ENCODE measurements at places on chromosomes 4 and X.

DNA sequence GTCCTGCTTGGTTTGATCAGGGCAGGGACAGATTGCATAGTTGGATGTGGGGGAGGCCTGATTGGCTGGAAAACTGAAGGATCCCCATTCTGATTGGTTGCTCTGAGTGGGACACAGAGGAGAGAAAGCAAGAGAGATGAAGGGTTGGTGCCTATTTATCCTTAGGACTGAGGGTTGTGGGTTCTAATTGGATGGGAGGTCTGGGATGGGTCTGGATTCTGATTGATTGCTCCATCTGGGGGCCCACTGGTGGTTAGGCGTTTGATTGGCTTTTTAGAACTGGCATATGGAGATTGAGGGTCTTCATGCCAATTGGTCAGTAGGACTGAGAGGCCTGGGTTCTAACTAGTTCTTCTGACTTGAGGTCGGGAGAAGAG lies 644 bp upstream of the EBP start:
- peak overlapping the region; percentile 75 for H3K27ac ChIP-seq
- no peaks in the 10 kb centered on the region for H3K27me3 ChIP-seq
- H3K4me3 ChIP-seq, result peak overlapping the region; percentile 78

GRCh38 chr4:1249731-1250526 lies 999 bp upstream of the CTBP1 start:
- H3K27ac ChIP-seq, result peak overlapping the region; percentile 79
- DNase-seq, result peak; percentile 84
- peaks cover 38% of the 10 kb centered on the region for H3K4me1 ChIP-seq
- H3K36me3 ChIP-seq, result peaks cover 22% of the 10 kb centered on the region

GRCh38 chrX:139202742-139203420 lies 327.7 kb upstream of the F9 start:
- peaks cover 1% of the 10 kb centered on the region for H3K36me3 ChIP-seq
- peaks cover 9% of the 10 kb centered on the region for H3K4me1 ChIP-seq
- H3K4me3 ChIP-seq, result no peak overlapping the region
- no peak overlapping the region for H3K27ac ChIP-seq
- peak; percentile 83 for DNase-seq

GRCh38 chr4:10733481-10734062 lies 49.0 kb upstream of the CLNK start:
- H3K4me1 ChIP-seq, result no peaks in the 10 kb centered on the region
- H3K36me3 ChIP-seq, result no peaks in the 10 kb centered on the region
- no peak for DNase-seq
- H3K4me3 ChIP-seq, result no peak overlapping the region
- no peak overlapping the region for H3K27ac ChIP-seq

- H3K4me1 ChIP-seq, result peaks cover 58% of the 10 kb centered on the region
- DNase-seq, result peak; percentile 61
- H3K27me3 ChIP-seq, result no peaks in the 10 kb centered on the region
These were observed 10.0 kb downstream of the SH3BP2 start for GRCh38 chr4:2802618-2803531.

- H3K36me3 ChIP-seq, result no peaks in the 10 kb centered on the region
- H3K4me3 ChIP-seq, result peak overlapping the region; percentile 79
- H3K27ac ChIP-seq, result peak overlapping the region; percentile 92
- DNase-seq, result no peak
- no peaks in the 10 kb centered on the region for H3K27me3 ChIP-seq
- H3K4me1 ChIP-seq, result peaks cover 11% of the 10 kb centered on the region
These were observed 944 bp downstream of the FUNDC2 start for GRCh38 chrX:155027509-155028066.

All from chondrocyte (in vitro differentiated cells).